ENCODE measurements at places on chromosomes 11 and 22.

DNA sequence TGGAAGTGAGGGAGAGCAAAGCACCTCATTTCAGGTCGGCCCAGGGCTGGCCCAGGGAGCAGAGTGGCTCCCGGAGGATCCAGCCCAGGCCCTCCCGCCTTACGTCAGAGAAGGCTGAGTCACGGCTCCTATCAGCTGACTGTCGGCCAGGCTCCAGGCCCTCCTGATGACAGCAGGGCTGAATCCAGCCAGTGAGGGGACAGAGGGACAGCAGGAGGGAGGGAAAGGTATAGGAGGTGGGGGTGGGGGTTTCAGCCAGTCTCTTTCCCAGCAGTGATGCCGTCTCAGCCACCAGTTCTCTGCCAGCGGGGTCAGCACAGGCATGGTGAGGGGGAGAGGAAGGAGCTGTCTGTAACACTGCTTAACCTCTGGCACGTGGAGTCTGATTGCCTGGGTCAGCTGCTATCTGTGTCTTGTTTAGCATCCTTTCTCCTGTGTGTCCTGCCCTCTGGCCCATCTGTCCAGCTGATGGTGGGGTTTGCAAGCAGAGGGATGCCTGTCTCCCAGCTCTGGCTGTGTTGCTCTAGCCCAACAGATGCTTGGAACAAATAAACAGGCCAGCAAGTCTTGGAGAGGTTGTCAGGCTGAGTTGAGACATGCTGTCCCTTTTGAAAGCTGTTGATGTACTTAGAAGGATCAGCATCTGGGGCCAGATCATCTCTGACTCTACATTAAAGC, 74.0 kb downstream of the ADAMTS15 start:
- no peak for DNase-seq

GRCh38 chr22:33109514-33110430, 51.6 kb upstream of the SYN3 start:
- no peak for DNase-seq

DNA sequence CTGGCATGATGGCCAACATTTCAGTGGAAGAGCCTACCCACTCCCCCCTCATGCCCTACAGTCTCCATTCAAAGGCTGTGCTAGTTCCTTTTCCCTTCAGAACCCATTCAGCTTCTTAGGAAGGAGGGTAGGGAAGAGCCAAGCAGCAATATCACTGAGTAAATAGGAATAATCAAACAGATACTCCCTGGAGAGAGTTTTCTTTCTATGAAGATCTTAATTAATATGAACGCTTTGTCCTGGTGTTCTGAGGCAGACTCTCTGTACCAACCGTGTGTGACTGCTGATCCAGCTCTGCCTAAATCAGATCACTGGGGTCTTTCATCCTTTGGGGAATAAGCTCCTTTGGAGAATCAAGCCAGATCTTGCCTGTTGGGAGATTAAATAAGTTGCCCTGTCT, 75.2 kb upstream of the NNMT start:
- DNase-seq = no peak

DNA sequence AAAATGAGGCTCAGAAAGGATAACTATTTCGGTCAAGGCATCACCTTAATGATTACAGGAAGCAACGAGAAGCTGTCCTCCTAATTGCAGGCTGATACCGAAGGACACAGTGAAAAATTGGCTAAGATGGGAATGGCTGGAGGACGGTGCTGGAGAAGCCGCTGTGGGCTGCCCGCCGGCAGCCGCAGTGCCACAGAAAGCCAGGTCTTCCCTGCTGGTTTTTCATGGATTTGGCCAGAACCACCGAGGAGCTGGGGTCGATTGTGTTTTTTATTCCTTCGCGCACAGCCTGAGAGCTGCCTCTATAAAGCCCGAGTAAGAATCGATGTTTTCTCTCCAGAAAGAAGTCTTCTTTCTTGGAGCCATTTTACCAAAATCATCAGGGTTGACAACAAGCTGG, 1484.2 kb downstream of the BRD1 start:
- DNase-seq = no peak

- DNase-seq = no peak
Measured at GRCh38 chr11:1226986-1227550, 4.2 kb downstream of the MUC5B start.

DNA sequence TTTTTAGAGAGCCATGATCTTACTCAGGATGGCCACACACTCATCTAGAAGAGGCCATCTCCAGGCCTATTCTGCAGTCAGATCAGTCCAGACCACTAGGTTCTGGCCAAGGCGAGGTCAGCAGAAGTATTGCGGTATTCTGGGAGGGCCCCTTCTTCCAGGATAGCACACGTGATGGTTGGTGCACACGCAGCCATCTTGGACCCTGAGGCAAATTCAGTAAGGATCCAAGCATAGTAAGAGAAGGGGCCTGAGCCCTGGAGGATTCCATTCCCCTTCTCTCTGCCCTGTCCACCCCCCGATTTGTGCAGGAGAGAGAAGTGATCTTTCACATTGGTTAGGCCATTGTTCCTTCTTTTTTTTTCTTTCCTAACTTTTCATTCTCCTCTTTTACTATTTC, 957.9 kb downstream of the BRD1 start:
- no peak for DNase-seq

DNA sequence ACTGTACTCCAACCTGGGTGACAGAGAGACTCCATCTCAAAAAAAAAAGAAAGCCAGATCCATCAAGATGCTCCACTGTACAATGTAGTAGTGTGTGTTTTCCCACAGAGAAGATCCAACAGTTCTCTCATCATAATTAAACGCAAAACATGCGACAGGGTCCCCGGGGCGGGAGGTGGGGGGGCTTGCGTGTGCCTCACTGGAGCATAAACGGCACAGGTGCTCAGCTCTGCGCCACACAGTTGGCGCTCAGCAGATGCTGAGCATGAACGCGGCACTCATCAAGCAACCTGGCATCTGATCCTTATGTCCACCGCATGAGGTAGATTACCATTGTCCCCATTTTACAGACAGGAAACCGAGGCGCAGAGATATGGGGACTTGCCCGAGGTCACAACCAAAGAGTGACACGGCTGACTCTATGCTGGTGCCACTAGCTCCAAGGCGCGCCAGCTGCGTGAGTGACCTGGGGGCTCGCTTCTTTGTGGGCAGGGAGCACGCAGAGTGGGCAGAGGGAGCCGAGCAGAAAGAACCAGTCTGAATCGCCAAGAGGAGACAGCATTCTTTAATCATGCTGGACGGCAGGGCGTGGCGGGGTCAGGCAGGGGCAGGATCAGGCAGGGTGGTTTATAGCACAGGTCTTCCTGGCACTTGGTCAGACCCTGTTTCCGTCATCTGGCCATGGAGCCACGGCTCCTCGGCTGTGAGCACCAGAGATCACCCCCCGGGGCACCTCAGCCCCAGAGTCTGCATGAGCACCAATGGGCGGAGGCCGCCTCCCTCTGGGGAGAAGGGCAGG, 8.2 kb downstream of the C1QTNF6 start:
- no peak for DNase-seq

GRCh38 chr11:111921541-111922230, 3.0 kb downstream of the C11orf52 start:
- DNase-seq = no peak

DNA sequence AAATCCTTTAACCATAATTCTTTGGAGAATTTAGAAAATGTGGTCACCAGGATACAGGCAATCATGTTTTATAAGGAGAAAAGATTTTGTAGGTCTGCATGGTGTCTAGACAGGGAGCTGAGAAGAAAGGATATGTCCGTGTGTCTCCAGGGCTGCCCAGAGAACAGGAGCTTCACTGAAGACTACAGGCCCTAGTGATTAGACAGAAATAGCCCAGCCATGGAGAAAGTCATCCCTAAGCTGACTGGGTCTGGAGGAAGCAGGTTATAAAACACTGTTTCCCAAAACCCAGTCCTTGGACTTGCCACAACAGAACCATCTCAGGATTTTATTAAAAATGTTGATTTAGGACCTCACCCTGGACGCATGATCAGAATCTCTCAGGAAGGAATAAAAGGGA, 84.4 kb downstream of the GALNT18 start:
- DNase-seq = no peak

GRCh38 chr11:2899080-2899783, 13.7 kb upstream of the CDKN1C start:
- DNase-seq = no peak

- DNase-seq = no peak
Measured at GRCh38 chr11:33375688-33376311, 118.6 kb downstream of the HIPK3 start.

DNA sequence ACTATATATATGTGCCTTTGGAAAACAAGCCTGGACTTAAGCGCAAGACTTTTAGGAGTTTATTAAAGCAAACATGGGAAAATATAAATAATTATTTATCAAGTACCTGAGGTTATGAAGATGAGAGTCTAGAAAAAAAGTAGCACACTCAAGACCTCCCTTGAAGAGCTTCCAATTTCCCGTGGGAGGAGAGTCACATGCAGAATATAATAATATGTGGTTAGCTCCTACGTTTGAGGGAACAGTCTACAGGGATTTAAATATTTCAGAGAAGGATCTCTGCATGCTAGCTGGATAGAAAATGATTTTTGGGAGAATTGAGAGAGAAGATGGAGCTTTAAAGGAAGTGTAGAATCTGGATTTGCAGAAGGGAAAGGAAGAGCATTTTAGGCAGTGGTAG, 183.8 kb downstream of the SWAP70 start:
- no peak for DNase-seq

- no peak for DNase-seq
Measured at GRCh38 chr22:22187299-22187698, 57.3 kb upstream of the VPREB1 start.

GRCh38 chr11:35487532-35488078, 37.8 kb downstream of the PAMR1 start:
- DNase-seq = no peak

DNA sequence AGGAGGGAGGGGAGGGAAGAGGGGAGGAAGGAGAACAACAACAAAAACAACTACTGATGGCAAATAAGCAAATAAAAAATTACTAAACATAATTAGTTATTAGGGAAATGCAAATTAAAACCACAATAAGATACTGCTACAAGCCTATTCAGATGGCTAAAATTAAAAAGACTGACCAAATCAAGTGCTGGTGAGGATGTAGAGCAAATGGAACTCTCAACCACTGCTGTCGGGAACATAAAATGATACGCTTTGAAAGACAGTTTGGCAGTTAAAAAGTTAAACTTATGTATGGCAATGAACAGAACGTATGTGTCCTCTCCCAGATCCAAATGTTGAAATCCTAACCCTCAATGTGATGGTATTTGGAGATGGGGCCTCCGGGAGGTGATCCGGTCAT, 85.7 kb downstream of the PHF21B start:
- no peak for DNase-seq

- DNase-seq = no peak
Measured at GRCh38 chr11:58391879-58392278, 14.8 kb downstream of the OR5B3 start.

DNA sequence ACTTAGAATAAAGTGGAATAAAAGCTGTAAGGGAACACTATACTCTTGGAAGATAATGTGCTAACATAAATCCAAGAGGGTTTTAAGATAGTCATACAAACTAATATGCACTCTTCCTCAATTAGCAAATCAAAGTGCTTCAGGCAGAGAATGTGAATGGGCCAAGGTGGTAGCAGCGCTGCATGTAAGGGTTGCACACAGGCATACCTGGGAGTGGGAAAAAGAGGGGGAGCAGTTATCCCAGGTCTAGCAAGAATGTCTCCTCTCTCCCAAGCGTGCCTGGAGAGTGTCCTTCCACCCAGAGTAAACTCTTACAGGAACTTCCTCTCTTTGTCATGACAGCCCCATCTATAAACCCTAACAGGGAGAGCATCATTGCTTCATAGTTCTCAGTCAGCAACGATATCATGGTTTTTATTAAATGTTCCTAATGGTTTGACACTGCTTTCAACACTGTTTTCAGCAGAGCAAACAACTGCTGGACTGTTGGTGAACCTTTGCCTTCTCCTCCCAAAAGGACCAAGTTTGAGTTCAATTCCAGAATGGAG, 61.6 kb downstream of the SYTL2 start:
- no peak for DNase-seq

DNA sequence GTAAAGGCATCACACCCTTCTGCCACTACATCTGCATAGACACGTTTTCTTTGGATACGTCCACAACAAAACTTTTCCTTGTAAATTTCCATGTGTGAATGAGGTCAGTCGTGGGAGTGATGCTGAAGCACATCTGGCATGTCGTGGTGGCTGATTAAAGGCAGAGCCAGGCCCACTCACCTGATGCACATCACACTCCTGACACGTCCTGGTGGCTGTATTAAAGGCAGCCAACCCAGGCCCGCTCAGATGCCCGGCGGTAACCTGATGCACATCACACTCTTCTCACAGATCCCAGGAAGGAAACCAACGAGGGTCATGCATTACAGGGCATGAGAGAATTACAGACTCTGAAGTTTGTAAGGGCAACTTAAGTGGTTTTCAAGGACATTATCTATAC, 321.6 kb upstream of the B3GAT1 start:
- no peak for DNase-seq

DNA sequence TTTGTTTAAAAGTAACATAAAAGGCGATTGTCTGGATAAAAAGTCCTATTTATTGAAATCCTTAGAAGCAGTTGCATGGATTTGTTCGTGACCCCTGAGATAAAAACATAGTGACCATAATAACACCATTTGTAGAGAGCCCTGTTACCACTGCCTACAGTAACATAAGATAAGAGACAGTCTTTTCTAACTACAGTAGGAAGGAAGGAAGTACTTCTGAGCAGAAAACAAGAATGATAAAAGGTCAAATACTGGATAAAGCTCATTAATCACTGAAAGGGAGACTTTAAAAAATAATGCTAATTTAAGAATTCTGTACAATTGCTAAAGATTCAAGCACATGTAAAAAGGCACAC, 47.1 kb upstream of the SOX6 start:
- DNase-seq = no peak

GRCh38 chr11:112285841-112286311, 25.2 kb upstream of the PLET1 start:
- DNase-seq = no peak

DNA sequence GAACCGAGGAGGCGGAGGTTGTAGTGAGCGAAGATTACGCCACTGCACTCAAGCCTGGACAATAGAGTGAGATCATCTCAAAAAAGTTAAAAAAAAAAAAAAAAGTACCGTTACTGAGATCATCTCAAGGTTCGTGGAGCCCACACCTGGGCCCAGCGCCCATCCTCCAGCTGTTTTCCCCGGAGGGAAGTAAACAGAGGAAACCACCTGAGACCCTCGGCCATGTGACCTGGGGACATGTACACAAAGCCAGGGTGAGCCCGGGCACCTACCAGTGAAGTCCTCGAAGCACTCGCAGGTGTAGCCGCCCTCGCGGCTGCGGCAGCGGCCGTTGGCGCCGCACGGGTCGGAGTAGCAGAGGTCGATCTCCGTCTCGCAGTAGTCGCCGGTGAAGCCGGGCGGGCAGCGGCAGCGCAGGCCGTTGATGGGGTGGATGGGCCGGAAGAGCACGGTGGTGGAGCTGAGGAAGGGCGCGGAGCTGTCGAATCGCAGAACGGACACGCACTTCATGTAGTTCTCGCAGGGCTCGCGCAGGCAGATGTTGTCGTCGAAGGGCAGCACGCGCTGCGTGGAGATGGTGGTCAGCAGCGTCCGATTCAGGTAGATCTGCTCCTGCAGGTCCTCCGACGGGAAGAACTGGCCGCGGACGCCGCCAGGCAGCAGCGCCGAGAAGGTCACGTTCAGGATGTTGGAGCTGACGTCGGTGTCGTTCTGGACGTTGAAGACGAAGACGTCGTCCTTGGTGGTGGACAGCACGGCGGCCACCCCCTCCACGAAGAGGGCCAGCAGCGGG, 73.8 kb downstream of the CELSR1 start:
- DNase-seq = no peak

GRCh38 chr11:10550503-10551289, 9.7 kb upstream of the RNF141 start:
- no peak for DNase-seq
